SK-N-SH treated with all-trans-retinoic acid at 6 μM for 48 hours (cell line): ENCODE measurements at places on chromosomes 2 and 18.

GRCh38 chr2:215601990-215602721 lies 166.3 kb upstream of the FN1 start:
- peak; percentile 65 for ATAC-seq

DNA sequence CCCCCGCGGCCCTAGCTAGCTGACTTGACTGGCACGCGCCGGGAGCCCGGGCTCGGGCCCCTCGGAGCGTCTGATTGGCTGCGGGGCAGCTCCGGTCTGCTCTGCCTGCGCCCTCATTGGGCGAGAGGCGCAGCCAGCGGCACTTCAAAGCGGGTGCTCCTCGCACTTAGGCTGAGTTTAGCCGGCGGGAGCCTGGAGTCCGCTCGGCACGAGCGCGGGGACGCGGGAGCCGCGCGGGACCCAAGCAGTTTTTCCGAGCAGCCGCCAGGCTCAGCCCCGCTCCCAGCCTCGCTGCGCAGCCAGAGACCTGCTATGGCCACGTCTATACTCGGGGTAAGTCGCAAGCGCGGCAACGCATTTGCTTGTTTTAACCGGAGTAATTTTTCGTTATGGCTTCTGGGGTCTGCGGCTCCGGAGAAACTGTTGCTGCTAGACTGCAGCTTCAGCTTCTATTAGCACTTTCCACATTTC lies at the start of gene SP9:
Gene SP9, plus strand, starts transcription at position 174 of the 471 bp plus-strand sequence. Its CDS starts 139 bp downstream, at position 313.
- peak; percentile 67 for ATAC-seq

- ATAC-seq = peak; percentile 18; the same call in 1 of the 3 replicates
These were observed 44.2 kb downstream of the GPR39 start for GRCh38 chr2:132460781-132461180.

DNA sequence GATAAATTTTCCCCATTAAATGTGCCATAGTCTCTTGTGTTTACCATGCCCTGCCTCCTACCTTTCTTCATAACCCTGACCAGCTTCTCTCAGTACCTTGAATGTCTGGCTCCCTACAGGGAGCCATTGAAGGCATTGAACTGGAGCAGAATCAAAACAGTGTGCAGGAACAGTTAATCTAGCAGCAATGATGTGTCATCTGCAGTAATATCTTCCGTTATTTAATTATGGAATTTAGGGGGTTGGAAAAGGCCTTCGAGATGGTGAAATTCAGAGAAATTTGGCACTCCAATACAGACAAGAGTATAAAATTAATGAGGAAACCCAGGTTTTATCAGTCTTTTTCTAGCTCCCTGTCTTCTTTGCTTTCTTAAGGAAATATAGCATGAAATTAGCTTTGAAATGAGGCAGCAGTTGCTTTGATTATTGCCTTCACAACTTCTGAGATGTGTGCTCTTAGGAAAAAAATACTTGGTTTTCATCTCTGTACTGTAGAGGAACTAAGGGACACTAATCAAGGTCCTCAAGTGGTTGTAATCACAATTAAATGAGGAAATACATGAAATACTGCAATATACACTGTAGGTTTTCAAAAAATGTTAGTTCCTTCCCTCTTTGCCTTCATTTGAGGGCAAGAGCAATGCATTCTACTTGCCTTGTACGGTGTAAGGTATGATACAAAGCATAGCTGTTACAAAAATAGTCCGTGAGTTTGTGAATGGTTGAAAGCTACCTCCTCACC lies 369.1 kb downstream of the SETBP1 start:
- ATAC-seq = no peak

- ATAC-seq = no peak
These were observed 15.7 kb downstream of the SH3RF3 start for GRCh38 chr2:109144721-109145120.

GRCh38 chr2:66426244-66427111 lies 8.4 kb upstream of the MEIS1 start:
- no peak for ATAC-seq

- ATAC-seq = no peak
These were observed 258.4 kb downstream of the CELF4 start for GRCh38 chr18:37307181-37307580.

GRCh38 chr2:112165296-112165695 lies 27.1 kb downstream of the FBLN7 start:
- no peak for ATAC-seq

GRCh38 chr18:75073654-75074053 lies 135.3 kb downstream of the PTGR3 start:
- no peak for ATAC-seq

GRCh38 chr2:203080447-203081045 lies 65.9 kb downstream of the NBEAL1 start:
- no peak for ATAC-seq

GRCh38 chr18:54330768-54331548 lies 26.7 kb downstream of the STARD6 start:
- ATAC-seq = 0 out of 3 replicates have a peak, but pooled peaks have one; percentile 38
